Jurkat, Clone E6-1 (cell line): ENCODE measurements at places on chromosomes 4 and X.
A peak's percentile ranks its signal among the peaks of the same experiment; 100 is the strongest.

DNA sequence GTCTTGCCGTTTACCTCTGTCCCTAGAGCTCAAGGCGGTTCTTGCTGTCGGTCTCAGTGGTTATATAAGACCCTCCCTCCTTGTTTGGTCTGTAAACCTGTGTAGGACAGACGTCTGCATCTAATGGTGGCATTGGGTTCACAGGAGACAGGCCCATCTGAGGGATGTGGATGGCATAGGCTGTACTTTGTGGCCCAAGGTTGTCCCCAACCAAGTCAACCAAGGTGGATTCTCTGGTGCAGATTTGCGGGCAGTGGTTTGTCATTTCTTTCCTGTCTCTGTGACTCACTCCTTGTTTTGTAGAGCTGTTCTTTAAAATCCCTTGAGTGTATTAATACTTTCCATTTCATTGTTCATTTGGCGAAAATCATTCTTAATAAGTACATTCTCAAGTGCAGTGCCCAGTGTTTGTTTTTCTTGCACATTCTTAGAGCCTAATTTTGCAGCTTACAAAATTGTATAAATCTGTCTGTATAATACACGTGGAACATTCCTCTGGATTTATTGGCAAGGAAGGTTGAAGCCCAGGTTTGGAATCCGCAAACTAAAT lies 68.0 kb upstream of the TLR2 start:
- DNase-seq, result no peak

DNA sequence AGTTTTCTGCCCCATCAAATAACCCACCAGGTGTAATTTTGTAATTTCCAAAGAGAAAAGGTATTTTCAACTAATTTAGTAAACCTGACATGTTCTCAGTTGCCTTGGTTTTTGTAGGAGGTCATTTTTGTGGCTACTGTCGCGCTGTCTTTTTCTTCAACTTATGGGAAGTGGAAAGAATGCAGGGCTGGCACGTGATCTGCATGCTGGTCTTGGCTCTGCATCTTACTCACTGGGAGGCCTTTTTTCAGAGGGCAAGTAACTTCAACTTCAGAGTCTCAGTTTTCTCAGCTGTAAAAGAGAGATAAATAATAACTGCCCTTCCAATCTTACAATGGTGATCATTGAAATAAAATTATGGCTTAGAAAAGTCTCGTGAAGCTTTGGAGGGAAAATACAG lies 109.9 kb upstream of the SMIM10 start:
- no peak for DNase-seq

DNA sequence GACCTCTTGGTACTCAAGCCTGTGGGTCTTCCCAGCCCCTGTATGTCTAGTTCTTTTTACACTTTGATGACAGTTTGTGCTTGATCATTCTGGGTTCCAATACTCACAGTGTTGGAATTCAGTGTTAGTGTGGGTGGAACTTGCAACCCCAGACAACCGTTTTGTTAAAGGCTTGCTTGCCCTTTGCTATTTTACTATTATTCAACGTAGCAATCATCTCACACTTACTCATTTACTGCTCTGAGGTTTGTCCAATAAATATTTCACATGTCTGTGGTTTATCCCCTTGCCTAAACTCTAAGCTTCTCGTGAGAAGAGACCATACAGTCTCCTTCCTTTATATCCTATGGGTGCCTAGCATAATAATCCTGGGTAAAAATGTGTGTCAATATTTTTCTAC lies 15.3 kb downstream of the CCNG2 start:
- no peak for DNase-seq

- no peak for DNase-seq
Measured at GRCh38 chr4:53767482-53767881, 176.2 kb upstream of the LNX1 start.

GRCh38 chr4:160299608-160300007 lies 1196.7 kb downstream of the RAPGEF2 start:
- no peak for DNase-seq

- peak; percentile 0 for DNase-seq
Measured at GRCh38 chrX:12497832-12498591, 293.2 kb upstream of the PRPS2 start.

- DNase-seq, result no peak
Measured at GRCh38 chrX:20743046-20743445, 476.3 kb upstream of the RPS6KA3 start.

GRCh38 chrX:77085372-77085771 lies 361.8 kb upstream of the FGF16 start:
- DNase-seq, result no peak

DNA sequence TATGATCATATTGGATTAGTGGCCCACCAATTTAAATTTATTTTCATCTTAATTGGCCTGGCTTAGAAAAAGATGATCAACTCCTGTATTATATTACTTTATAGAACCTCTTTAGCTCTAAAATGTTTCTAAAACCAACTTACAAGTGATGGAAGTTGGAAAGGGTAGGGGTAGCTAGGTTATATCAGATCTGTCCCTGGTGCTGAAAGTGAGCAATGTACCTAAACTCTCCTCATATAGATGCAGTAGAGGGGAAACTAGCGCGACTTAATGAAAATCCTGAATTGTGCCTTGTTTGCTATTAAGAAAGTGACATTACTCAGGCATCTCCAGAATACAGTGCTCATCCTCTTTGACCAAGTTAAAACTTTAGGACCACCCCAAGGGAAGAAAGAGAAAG lies 7.5 kb upstream of the PTCHD1 start:
- DNase-seq, result no peak
